HFFc6 (cell line): ENCODE measurements at places on chromosomes 11 and 22. TPM values are rescaled to one million over a fixed set of nuclear protein-coding genes. Genes with fewer than 3 reads are reported as not detected.

- peak; percentile 64 for DNase-seq
Measured at GRCh38 chr22:45584121-45584570, 81.5 kb downstream of the FBLN1 start.

GRCh38 chr11:1926156-1927025 lies 6.9 kb downstream of the TNNT3 start:
- no peak for DNase-seq

GRCh38 chr11:133968300-133968699 lies 11.5 kb upstream of the IGSF9B start:
- DNase-seq = no peak

GRCh38 chr11:41775296-41775695 lies 315.8 kb upstream of the LRRC4C start:
- DNase-seq = no peak

- no peak for DNase-seq
Measured at GRCh38 chr22:19022755-19023154, 86.7 kb upstream of the PRODH start.

DNA sequence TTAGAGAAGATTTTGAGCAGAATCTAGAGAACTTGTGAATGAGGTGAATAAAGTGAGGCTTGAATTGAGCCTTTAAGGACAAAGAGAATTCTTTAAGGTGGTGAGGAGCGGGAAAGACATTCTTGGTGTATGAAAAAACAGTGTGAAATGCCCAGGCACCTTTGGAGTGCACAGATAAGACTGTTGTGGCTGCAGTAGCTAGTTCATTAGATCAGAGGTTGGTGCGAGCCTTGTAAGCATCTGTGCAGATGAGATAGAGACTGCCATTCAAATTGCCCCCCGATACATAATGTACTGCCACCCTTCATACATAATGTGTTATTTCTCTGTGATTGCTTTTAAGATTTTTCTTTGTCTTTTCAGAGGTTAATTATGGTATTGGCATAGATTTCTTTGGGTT lies 31.3 kb downstream of the ATXN10 start:
- no peak for DNase-seq

OR8B3 gene
- not detected in 3 replicates for total RNA-seq

NLRP6 gene
- not detected in 3 replicates for total RNA-seq

MRGPRE gene
- total RNA-seq = not detected in 3 replicates

DNA sequence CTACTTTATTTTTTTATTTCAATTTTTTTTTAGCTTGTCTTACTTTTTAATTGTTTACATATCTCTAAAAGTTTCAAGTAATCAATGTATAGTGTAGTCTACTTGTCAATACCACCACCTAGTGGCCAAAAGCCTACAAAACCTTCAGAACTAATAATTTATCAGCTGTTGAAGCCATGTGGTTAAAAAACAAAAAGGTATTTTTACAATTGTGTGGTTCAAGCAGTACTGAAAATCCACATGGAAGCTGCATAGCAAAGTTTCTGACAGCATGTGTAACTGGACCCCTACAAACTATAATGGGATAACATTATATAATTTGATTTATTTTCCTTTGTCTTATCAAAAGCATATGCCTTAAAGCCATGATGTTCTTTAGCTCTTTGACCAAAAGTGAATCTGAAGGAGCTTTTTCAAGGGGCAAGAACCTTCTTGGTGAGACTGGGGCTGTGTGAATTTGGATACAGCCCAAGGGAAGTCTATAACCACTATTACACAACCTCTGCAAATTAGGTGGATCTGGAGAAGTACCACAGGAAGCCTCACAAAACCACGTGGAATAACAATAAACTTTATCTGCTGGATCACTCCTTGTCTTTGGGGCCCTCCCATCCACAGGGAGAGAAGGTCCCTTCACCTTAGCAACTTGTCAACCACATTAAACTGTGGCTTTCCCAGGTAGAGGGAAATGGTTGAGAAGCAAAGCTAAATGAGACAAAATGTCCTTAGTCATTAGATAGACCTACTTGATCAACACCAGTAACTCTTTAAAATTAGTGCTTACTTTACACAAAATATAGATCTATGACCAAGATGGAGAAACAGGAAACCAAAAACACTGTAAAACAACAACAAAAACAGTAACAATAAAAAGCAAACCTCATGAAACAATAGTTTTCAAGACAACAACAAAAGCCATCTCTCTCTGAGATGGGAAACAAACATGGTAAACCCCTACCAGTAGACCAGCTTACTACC lies 9.9 kb downstream of the NARS2 start:
- DNase-seq = peak; percentile 67

SC5D gene
- 19.5 to 22.2 TPM (median 20.1 TPM) in 3 replicates for total RNA-seq

DNA sequence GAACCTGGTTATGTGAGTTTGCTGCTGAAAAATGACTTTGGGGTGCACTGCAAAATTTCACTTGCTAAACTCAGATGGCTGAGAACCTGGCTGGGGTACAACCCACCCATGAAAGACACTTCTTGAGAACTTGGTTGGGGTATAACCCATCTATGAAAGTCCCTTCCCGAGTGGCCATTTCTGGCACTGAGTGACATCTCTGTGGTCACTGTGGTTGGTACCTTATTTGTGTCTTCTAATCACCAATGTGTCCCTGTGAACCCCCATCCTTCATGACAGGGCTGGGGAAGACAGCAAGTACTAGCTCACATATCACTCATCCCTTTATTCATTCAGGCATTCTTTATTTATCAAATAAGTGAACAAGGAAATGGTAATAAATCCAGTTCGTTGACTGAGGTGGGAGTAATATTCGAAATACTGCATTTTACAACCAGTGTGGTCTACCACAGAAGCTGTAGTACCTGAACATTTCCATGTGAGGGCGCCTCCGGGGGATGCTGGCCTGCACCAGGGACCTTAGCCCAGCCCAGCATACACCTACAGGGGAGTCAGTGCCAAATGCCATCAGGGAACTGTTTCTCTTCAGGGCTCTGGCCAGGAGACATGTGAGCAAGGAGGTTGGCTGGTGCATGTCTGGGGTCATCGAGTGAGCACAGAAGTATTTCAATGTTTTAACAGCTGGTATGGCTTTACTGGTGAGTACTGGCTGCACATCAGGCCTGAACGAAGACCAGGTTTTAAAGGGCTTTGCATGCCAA lies 122.1 kb downstream of the CSNK2A3 start:
- no peak for DNase-seq

DNA sequence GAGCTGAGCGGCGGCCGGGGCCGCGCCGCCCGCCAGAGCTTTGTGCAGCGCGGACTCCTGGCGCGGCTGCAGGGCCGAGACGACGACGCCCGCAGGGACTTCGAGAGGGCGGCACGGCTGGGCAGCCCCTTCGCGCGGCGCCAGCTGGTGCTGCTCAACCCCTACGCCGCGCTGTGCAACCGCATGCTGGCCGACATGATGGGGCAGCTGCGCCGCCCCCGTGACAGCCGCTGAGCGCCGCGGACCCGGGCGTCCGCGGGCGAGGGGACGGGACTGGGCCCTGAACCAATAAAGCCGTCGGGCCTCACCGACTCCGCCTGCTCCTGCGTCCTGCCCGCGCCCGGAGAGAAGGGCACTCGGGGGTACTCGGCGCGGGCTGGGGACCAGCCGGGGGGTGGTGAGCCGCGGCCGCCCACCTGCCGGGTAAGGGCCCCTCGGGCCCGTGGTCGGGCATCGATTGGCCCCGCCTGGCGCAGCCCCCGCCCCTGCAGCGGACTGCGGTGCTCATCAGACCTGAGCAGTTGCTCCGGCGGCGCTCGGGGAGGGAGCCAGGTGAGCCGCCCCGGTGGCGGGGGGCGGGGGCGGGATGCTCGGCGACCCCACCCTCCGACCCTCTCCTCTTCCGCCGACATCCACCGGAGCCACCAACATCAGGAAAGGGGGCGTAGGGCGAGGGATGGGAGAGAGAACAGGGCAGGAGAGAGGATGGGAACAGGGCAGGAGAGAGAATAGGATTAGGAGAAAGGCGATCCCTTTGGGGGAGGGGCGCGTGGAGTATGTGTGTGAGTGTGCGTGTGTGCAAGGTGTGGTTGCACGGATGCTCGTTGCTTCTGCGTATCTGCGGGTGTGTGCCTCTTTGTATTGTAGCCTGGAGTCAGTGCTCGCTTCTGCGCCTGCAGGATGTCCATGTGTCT lies at the start of gene TMEM25:
Gene TMEM25, plus strand, starts transcription at position 510 of the 914 bp plus-strand sequence. CDS start 610 bp downstream, outside the sequence.
- DNase-seq = no peak

GRCh38 chr11:102974552-102975280 lies 19.2 kb upstream of the MMP13 start:
- DNase-seq = peak; percentile 75

OR2AG1 gene
- total RNA-seq = not detected in 3 replicates

- DNase-seq = no peak
Measured at GRCh38 chr11:124890683-124891372, 6.8 kb downstream of the ROBO4 start.

HDHD5 gene
- 18.0 to 23.5 TPM (median 19.9 TPM) in 3 replicates for total RNA-seq

GRCh38 chr11:120667281-120667680 lies 155.7 kb downstream of the GRIK4 start:
- DNase-seq = no peak

- no peak for DNase-seq
Measured at GRCh38 chr11:44600839-44601383, 35.4 kb downstream of the CD82 start.

GRCh38 chr11:123584737-123585136 lies 69.7 kb downstream of the SCN3B start:
- no peak for DNase-seq

DNA sequence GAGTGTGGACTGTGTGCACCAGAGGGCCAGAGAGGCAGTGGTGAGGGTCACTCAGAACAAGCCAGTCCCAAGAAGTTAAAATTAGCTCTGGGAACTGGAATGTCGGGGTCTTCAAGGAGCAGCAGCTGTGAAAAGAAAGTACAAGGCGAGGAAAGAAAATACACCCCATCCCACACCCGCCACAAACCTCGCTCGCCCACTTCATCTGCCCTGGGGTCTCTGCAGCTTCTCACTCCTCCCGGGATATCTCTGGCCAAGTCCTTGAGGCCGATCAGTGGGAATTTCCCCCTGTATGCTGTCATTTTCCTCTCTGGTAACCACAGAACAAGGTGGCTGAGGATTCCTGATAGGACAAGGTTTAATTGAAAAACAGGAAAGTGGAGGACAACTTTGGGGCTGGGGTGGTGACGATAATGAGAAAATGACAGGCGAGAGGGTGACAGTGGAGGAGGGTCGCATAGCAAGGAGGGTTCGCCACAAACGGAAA lies 36.3 kb upstream of the TIMP3 start:
- no peak for DNase-seq

DNA sequence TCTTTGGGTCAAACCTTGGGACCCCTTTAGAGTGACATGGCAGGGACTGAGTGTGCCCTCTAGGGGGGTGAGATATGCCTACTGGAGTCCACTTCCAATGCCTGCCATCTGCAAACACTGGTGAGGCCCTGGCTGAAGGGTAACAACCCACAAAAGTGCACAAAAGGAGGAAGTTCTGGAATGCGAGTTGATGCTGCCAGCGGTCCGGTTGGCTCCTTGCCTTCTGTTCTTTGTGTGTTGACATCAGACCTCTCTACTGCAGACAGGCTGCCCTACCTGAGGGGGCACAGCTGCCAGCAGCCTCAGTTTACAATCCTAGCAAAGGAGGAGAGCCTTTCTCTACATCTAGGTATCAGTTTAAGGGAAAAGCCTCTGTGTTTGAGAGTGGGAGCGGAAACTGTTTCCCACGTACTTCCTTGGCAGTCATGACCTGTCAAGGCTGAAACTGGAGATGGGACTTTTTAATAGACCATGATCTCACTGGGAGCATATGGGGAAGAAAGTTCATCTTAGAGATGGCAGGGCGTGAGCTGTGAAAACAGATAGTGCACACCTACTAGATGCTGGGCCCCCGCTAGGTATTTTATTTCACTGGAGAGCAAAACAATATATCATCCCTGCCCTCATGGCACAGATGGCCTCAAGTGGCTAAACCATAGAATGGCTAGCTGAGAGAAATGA lies 27.2 kb downstream of the BMAL1 start:
- no peak for DNase-seq

OR52K2 gene
- total RNA-seq = not detected in 3 replicates

DNA sequence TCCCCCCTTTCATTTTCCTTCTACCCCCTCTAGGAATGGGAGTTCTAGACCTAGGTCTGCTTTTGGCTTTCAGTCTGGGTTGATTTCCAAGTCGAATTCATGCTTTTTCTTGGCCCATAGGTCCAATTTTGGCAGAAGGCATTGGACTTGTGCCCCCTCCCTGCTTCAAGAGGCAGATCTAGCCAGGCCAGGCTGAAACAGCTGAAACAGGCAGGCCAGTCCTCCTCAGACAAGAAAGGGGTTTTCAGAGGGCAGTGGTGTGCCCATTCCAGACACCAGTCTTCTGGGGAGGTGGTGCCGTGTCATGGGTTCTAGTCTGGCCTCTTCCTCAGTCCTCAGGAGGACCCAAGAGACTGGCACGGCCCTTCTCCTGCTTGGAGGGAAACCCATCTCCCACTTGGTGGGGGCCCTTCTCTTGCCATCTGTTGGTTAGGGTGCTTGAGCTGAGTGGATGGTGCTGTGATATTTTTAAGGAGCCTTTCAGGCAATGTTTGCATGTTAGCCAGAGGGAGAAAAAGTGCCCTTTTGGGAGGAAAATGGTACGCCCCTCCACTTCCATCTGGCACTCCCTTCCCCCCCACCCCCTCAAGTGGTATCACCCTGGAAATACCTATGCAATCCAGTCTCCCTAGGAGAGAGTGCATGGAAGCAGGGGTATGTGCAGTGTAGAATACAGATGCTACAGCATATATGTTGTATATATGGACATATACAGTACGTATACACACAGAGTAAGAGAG lies 53.6 kb downstream of the SYT13 start:
- DNase-seq = no peak

OR2AG2 gene
- total RNA-seq = 0.06 to 0.15 TPM in 2 of 3 replicates, not detected in the other

DNA sequence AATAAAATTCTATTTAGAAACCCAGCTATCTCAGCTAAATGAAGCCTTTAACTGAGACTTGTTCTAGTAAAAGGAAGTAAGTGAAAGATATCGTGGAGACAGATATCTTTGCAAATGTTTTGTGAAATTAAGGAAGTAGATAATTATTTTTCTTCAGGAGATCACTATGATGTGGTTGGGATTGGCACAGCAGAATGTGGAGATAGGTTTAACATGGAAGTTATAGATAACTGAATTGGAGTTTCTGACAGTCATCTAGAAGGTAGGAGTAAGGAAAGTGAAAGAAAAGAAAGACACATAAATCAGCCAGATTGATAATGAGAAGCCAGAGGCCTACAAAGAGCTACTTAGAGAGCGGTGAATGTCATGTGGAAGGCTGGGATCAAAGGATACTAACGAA lies 4.7 kb upstream of the CASP5 start:
- no peak for DNase-seq

PANX3 gene
- total RNA-seq = not detected in 2 replicates

GRCh38 chr11:11316651-11317230 lies 36.3 kb downstream of the CSNK2A3 start:
- DNase-seq = no peak
